Stimulated activated CD8-positive, alpha-beta memory T cell treated with anti-CD3 and anti-CD28 coated beads, Interleukin-15, amount 100 ng/mL, for 48 hours (primary cell): ENCODE measurements at places on chromosomes 1 and 21.

DNA sequence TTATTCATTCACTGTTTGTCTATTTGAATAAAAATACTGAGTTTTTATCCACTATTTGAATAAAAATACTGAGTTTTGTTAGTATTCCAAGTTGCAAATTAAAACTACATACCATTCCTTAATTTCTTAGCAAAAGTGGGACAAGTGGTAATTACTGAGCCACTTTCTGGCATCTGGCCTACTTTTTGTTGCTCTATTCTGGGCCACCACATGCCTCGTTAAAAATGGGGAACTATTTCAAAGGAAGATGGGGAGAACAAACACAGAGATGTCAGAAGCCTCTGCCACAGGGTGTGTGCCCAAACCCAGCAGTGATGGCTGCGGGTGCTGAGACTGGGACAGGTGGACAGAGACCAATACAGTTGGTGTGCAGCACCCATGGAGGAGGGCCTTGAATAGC, 14.6 kb downstream of the PIGP start:
- no peak for DNase-seq

- peak; percentile 53 for DNase-seq
Measured at GRCh38 chr1:43529206-43529731, 1.4 kb upstream of the PTPRF start.

- no peak for DNase-seq
Measured at GRCh38 chr1:17950728-17951127, 156.9 kb upstream of the IGSF21 start.

DNA sequence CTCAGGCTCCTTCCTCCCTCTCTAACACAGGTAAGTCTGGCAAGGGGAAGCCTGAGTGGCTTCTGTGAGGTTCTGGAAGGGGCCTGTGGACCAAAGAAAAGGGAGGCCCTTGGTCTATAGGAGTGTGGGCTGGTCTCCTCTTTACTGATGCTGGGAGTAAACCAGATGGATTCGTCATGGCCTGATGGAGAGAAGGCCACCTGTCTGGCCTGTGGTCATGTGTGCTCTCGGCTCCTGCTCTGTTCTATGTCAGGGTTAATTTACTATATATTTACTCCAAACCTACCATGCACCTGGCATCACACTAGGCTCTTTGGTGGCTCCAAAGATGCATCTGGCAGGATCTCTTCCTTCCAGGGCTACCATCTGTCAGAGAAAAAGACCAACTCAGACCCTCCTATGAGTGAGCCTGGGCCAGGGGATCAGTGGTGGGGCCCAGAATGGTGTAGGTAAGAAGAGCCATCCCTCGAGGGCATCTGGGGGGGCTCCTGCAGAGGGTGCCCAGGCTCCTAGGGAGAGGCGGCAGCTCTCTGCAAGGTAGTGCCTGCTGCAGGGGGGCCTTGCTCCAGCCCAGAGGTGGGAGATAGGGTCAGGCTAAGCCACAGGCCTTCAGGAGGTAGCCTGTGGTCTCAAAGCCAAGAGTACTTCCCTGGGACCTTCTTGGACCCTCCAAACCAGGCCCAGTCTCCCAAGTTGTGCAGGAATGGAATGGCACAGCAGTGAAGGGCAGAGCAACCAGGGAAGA, 68.2 kb upstream of the SELENON start:
- DNase-seq: no peak

GRCh38 chr1:15446212-15446611, 8.0 kb downstream of the CTRC start:
- DNase-seq: no peak

- no peak for DNase-seq
Measured at GRCh38 chr1:113937146-113937545, 8.0 kb downstream of the HIPK1 start.

- no peak for DNase-seq
Measured at GRCh38 chr1:41355356-41355755, 5.9 kb upstream of the FOXO6 start.

DNA sequence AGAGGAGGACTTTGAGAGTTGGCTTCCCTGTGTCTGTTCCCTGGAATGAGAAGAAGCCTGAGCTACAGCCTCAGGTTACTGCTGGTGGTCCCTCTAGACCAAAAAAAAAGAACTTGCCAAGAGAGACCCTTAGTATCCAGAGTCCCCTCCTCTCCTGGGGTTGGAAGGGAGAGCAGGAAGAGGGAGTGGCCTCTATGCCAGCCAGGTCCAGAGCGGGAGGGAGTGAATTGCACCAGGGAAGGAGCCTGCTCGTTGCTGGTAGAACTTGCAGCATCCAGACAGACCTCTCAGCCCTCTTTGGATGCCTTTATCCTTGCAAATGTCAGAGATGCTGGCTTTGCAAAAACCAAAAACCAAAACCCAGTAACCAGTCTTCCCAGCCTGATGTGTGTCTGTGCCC, 491.3 kb upstream of the VAMP3 start:
- no peak for DNase-seq

- peak; percentile 21 for DNase-seq
Measured at GRCh38 chr1:228794173-228794572, 58.9 kb downstream of the RHOU start.

DNA sequence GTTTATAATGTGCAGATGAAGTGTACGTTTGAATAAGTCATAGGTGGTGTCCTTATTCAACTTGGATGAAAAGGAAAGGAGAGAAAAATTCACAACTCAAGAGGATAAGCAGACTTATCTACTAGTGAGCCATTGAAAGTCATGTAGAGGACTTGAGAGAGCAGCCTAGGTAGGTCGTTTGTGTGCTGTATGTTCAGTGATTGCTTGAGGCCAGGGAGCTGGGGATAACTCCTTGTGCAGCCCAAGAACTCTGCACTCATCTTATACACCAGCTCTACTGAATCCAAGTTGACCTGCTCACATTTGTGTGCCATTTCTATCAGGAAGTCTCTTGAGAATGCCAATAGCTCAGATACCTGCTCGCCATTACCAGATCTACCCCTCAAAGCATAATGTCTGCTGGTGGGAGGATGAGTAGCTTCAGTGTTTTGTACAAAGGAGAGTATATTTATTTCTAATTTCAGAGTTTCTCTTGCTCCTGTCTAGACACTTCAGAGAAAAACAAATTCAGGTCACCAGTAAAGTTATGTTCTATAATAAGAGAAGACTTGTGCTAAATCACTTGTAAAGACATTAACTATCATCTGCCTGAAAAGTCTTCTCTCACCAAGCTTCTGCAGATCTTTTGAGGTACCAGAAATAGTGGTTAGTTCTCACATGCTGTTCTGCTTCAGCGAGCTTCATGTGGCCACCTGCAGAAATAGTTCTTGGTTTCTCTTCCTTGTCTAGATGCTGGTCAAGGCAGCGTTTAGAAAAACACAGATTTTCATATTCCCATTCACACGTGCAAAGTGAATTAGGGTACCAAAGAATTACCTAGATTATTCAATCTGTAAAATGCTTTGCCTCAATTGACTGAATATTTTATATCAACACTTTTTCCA, 10.8 kb downstream of the S1PR1 start:
- DNase-seq: no peak

DNA sequence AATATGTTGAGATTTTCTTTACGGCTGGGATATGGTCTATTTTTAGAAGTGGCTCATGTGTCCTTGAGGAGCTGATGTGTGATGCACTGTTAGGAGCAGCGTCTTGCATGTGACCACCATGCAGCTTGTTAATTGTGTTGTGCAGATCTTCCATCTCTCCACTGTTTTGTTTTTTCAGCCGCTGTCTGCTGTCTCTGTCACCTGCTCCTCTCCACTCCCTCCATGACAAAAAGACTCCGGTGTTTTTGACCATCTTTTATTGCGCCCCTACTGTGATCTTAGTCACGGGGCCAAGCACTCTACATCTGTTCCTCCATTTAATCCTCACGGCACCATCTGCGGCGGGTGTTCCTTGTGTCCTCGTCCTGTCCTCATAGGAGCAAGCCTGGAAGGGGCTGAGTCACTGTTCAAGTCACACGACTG, 51.8 kb downstream of the ADARB1 start:
- no peak for DNase-seq

DNA sequence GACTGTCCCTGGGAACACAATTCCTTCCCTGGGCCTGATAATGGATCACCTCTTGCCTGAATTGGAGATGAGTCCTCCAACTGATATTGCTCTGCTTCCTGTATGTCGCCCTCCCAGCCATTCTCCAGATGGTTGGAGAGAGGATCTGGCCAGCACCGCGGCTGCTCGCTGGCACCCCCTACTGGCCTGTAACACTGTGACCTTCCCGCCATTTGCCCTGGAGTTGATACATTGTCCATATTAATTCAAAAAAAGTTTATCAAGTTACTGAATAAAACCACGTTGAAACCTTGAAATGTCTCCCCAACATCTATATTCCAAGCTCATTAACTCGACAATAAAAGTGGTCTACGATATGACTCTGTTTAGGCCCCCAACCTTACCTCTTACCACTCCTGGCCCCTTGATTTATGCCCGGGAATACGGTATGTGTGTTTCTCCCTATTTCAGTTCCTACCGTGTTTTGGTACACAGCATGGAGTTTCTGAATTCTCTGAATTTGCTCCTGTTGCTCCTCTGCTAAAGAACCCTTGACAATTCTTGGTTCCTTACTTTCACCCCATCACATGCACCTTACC, 241.8 kb upstream of the KIAA0040 start:
- DNase-seq: no peak

DNA sequence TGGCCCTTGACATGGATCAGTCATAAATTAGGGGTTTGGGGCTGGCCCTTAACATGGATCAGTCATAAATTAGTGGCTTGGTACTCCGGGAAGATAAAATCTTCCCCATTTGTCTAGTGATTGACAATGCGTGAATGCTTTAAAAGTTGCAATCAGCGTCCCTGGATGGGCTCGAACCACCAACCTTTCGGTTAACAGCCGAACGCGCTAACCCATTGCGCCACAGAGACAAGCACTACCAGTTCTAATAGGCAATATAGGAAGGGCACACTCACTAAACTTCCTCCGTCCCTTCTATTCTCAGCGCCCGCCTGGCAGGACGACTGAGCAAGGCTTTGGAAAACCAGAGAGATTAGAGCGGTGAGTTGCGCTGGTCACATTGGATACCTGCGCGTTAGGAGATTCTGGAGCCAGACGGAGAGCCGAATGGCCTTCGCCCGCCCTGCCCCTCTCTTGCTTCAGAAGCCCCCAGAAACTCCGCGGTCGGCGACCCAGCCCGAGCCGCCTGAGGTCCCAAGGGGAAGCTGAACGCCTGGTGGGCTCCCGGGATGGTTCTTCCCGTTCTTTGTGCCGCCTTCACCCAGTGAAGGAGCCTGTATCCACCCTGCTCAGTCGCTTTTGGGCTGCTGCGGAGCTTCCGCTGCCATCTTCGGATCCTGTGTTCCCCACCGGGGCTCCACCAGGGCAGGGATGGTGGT, 235.9 kb downstream of the FAM72C start:
- no peak for DNase-seq

GRCh38 chr1:192462616-192463015, 113.0 kb upstream of the RGS1 start:
- DNase-seq: no peak

DNA sequence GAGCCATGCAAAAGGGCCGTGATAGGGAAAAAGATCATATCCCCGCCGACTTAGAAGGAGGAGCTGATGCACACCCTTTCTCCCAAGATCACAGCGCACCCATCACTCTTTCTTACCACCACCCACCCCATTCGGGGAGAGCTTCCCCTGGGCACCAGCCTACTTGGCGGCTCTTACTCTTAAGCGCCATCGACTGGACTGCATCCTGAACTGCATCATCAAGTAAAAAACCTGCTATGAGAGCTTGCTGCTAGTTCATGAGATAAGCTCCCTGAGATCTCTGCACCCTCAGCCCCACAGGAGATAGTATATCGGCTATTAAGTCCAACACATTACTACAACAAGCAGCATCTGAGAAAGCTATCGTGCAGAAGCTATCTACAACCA, 125.1 kb downstream of the BARHL2 start:
- no peak for DNase-seq

- DNase-seq: no peak
Measured at GRCh38 chr21:15282665-15283064, 217.9 kb upstream of the NRIP1 start.

GRCh38 chr1:12196641-12197482, 30.1 kb downstream of the TNFRSF1B start:
- no peak for DNase-seq

- DNase-seq: no peak
Measured at GRCh38 chr1:70256664-70257063, 35.5 kb downstream of the SRSF11 start.

GRCh38 chr1:150872572-150872971, 3.8 kb downstream of the ARNT start:
- no peak for DNase-seq

- no peak for DNase-seq
Measured at GRCh38 chr21:18725653-18726052, 322.1 kb upstream of the TMPRSS15 start.

GRCh38 chr1:228768355-228769000, 33.2 kb downstream of the RHOU start:
- no peak for DNase-seq

GRCh38 chr1:217188280-217189237, 442.3 kb downstream of the GPATCH2 start:
- DNase-seq: no peak

- peak; percentile 31 for DNase-seq
Measured at GRCh38 chr1:205285381-205286101, 36.0 kb downstream of the NUAK2 start.

DNA sequence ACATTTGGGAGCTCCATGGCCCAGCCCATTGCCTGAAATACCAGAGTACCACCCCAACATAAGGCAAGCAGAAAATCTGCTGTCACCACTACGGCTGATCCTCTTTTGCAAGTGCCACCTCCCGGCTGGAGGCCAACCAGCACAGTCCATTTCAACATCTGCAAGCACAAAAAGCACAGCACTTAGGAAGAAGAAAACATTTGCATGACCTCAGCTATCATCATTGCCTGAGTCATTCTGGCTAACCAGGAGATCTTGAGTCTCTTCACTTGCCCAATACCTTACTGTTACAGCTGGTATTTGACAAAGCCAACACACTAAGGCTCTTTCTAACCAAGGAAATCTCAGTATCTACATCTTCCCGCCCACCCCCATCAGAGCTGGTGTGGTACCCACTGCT, 55.9 kb downstream of the NEK7 start:
- no peak for DNase-seq

DNA sequence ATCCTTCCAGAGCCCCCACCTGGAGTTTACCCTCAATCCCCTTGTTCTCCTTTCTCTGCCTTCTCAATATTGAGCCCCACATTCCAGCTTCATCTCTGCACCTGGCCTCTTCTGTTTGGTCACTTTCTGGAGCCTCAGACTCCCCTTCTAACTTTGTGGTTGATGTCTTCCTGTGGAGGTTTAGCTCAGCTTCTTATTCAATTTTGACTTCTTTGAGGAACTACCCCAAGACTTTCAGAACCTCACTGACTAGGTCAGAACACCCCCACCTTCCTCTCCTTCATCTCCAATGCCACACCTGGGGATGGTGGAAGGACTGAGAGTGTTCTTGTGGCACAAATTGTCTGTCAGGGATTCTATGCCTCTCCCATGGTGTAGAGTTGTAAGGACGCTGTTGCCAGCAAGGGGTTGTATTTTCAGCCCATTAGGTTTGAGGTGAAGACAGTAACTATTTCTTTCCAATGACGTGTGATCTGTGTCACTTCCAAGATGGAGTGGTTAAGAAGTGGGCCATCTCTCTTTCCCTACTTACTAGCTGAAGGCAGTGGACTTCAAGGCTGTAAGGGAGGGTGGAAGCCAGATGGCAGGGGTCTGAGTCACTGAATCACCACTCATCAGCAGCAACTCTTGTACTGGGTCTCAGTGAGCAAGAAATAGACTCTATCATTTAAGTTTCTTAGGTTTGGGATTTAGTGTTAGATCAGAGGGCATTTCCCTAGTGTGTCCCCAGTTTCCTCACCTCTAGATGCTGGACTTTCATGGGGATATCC, 80.6 kb downstream of the PAPPA2 start:
- DNase-seq: no peak
